Activated naive CD4-positive, alpha-beta T cell (primary cell): ENCODE measurements at places on chromosomes 3 and 15.
A peak's percentile ranks its signal among the peaks of the same experiment; 100 is the strongest.

DNA sequence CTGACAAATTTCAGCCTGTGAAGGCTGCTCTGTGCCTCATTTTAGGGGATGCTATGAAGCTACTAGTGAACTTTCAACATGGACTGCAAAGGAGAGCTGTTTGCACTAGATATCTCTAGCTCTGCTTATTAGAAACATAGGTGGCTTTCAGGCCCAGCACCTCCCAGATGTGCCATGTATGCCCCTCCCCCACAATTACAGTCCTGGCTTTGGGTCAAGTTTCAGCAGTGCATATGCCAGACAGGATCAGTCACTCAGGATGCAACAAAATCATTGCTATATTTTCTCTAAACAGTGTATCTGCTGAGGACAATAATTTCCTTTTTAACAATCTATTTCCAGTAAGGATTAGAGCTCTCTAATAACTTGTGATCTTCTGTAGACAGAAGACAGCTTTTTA lies 178.8 kb upstream of the STAC start:
- DNase-seq, result no peak

- peak; percentile 37 for DNase-seq
Observed at GRCh38 chr3:184155644-184156521, 706 bp downstream of the DVL3 start.

- no peak for DNase-seq
Observed at GRCh38 chr3:128240232-128240631, 87.0 kb downstream of the EEFSEC start.

DNA sequence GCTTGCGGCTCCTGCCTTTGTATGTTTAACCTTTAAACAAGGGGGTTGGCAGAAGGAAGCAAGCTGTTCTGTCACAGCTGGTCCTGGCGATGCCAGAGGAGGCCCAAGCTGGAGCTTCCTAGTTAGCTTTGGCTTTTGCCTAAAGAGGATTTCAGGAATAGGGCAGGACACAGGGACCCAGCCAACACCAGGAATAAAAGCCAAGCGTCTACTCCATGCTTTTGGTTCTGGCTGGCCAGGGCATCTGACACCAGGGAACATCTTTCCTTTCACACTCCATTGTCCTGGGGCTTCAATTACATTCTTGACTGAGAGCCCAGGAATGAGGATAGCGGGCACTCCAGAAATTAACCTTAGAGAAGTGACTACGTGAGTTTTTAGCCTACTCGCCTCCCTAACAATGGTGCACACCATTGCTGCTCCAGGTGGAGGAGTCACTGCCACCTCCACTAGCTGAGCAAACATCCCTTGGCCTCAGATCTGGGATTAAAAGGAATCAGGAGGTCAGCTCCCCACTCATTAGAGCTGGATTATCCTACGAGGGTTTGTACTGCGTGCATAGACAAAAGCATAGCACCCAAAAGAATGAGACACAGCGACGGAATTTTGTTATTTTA lies 38.2 kb downstream of the TPM1 start:
- DNase-seq, result no peak

- no peak for DNase-seq
Observed at GRCh38 chr3:188656196-188656982, 502.4 kb downstream of the LPP start.
